Activated CD4-positive, alpha-beta T cell treated with anti-CD3 and anti-CD28 coated beads, Interleukin-2, amount 10 ng/mL, durations not matched to agents 24 days and 14 days (primary cell): ENCODE measurements at places on chromosomes 4 and X. TPM values are rescaled to one million over a fixed set of nuclear protein-coding genes. Genes with fewer than 3 reads are reported as not detected.

- no peaks in the 10 kb centered on the region for H3K36me3 ChIP-seq
- H3K27ac ChIP-seq = peak overlapping the region; percentile 10
- DNase-seq = no peak
Measured at GRCh38 chr4:15373363-15373762, 54.5 kb upstream of the C1QTNF7 start.

DNA sequence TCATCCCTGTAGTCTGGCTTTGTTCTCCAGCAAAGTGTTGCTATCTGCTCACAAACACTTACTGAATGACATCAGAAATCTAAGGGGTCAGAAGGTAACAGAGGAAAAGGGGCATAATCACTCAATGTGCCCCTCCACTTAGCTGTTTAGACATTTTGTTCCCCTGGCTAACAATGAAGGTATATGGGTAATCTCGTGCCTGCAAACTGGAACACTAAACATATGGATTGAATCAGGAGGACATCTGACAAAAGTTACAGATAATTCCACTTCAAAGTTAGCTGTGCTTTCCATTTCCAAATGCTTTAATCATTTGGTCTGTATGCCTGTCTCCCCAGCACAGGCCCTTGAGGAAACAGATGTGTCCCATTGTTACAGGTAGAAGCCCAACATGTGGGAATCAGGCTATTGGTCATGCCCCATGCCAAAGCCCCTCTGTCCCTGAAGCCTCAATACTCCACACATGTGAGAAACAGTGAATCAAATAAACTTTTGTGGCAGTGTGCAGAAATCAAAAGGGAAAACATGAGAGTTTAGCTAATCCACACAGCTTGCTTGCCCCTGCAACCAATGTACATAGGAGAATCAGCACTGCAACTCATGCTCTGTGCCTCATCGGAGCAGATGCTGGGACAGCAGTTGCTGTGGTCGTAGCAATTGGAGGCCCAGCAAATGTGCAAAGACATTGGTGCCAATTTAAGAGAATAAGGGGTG is 111.7 kb downstream of the RNF150 start:
- H3K27me3 ChIP-seq = peaks cover 2% of the 10 kb centered on the region
- no peaks in the 10 kb centered on the region for H3K36me3 ChIP-seq
- no peaks in the 10 kb centered on the region for H3K4me1 ChIP-seq
- no peak overlapping the region for H3K4me3 ChIP-seq
- no peak for DNase-seq

DNA sequence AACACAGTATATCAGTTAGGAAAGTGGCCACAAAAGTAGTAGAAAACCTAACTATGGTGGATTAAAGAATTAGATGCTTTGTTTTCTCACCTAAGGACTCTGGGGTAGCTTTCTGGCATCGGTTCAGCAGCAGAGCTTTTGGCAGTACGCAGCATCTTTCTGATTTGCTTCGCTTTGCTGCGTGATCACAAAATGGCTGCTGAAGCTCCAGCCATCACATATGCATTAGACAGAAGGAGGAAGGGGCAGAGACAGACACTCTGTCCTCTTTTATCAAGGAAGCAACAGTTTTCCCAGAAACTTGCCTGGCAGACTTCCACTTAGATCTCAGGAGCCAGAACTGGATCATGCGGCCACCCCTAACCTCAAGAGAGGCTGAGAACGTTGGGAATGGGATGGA is 15.1 kb downstream of the TREX2 start:
- peaks cover 1% of the 10 kb centered on the region for H3K27me3 ChIP-seq
- H3K4me1 ChIP-seq = no peaks in the 10 kb centered on the region
- H3K27ac ChIP-seq = no peak overlapping the region
- H3K4me3 ChIP-seq = no peak overlapping the region
- no peak for DNase-seq
- H3K36me3 ChIP-seq = no peaks in the 10 kb centered on the region

The DNAAF6 gene
- total RNA-seq = not detected in 2 replicates

The C1QTNF7 gene
- not detected in 2 replicates for total RNA-seq
